Left forelimb (tissue), 1 donor: ENCODE measurements at places on chromosomes 6 and 20.

DNA sequence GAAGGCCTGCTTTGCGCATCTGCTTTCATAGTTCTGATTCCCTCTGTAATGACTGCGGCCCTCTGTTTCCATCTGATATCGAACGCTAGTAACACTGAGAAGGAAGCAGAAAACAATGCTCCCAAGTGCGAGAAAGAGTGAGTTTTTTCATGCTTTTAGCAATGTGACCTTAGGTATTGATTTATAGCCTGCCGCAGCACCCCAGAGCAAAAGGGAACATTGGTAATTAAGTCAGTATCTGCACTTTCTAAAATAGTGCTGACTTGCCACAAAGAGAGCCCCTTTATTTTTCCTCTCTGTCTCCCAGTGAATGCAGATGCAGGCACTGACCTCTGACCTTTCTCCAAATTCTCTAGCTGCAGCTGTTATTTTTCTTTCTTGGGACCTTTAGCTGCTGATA is 129.8 kb downstream of the HDGFL1 start:
- DNase-seq, result no peak

DNA sequence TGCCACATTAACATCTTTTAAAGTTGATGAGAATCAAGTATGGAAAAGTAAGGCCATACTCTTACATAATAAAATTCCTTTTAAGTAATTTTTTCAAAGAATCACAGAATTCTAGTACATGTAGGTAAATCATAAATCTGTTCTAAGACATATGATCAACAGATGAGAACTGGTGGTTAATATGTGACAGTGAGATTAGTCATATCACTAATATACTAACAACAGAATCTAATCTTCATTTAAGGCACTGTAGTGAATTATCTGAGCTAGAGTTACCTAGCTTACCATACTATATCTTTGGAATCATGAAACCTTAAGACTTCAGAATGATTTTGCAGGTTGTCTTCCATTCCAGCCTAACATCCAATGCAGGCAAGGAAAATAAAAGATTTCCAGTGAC is 11.6 kb downstream of the PLN start:
- DNase-seq, result no peak

DNA sequence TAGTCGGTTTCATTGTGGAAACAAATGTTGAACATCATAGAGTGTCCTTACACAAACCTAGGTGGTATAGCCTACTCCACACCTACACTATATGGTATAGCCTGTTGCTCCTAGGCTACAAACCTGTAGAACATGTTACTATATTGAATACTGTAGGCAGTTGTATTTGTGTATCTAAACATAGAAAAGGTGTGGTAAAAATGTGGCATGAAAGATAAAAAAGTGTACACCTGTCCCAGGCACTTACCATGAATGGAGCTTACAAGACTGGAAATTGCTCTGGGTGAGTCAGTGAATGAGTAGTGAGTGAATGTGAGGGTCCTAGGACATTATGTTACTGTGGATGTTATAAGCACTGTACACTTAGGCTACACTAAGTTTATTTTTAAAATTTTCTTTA is 103.0 kb downstream of the ZFAND3 start:
- no peak for DNase-seq

DNA sequence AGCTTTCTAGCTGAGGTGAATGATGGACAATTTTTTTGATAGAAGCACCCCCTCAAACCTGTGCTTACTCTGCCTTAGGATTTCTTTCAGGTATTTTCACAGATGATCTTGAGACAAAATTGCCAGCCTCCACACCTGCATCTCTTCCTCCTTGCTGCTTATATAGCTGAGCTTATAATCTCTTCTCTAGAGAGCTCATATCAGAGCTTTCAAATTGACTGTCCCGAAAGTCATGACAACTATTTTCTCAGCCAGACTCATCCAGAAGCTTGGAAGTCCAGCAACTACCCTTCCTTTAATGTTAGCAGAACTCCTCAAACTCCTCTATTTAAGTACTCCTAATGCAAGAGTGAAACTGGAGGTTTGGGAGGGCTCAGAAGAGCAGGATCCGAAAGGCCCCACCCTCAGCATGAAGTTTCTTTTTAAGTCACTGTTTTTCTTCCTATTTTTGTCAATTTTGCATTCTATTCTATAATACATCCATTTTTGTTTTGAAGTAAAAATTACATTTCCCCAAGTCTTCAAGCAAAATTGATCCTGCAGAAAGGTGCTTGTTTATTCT is 12.7 kb downstream of the CGA start:
- DNase-seq, result no peak

GRCh38 chr6:126716032-126716431 is 376.1 kb downstream of the CENPW start:
- DNase-seq, result no peak

GRCh38 chr6:163054641-163055040 is 326.9 kb downstream of the PACRG start:
- DNase-seq, result no peak

- no peak for DNase-seq
These were observed 943 bp downstream of the ZUP1 start for GRCh38 chr6:116667623-116668022.

GRCh38 chr20:51318058-51318949 is 224.2 kb downstream of the NFATC2 start:
- DNase-seq, result no peak

DNA sequence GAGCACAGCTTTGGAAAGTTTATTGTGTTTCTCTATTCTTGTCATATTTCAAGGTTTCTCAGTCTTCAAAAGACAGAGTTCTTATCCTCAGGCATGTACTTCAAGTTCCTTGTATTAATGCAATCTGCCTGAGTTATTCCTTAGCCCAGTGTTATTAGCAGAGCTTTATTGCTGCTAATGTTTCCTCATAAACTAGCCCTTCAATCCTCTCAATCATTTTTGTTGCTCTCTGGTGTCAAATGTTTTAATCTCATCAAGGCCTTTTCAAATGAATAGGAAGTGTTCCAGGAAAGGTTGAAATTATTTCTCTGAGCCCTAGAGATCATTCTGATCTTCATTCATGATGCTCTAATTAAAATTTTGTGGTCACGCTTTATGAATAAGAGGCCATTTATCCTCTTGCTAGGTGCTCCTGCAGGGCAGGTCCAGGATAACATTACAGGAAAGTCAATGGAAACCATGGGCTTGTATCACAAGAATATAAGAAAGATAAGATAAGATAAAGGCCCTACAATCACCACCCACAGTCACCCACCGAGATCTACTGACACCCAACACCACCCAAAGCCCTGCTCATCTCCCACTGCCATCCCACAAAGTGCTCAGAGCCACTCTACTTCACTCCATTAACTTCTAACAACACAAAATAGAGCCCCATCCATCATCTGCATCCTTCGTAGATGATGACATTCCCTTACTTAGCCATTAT is 125.9 kb downstream of the COL9A1 start:
- DNase-seq, result no peak

- no peak for DNase-seq
These were observed 13.3 kb downstream of the MAFB start for GRCh38 chr20:40675599-40676221.

DNA sequence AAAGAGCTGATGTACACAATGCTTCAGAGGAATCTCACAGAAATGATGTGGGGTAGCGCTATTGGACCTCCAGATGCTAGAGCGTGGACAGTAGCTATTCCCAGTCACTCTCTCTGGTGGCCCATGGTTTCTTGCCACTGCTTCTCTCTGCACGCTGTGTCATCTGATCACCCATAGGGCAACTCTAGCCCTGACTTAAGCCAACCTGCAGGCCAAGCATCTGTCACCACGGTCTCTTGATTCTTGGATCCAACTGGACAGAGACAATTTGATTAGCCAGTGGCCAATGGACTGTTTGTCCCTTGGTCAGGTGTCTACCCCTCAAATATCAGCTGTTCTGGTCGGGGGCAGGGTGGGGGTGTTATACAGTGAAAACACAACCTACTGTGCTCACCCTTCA is 42.4 kb upstream of the TRAF3IP2 start:
- DNase-seq, result no peak

DNA sequence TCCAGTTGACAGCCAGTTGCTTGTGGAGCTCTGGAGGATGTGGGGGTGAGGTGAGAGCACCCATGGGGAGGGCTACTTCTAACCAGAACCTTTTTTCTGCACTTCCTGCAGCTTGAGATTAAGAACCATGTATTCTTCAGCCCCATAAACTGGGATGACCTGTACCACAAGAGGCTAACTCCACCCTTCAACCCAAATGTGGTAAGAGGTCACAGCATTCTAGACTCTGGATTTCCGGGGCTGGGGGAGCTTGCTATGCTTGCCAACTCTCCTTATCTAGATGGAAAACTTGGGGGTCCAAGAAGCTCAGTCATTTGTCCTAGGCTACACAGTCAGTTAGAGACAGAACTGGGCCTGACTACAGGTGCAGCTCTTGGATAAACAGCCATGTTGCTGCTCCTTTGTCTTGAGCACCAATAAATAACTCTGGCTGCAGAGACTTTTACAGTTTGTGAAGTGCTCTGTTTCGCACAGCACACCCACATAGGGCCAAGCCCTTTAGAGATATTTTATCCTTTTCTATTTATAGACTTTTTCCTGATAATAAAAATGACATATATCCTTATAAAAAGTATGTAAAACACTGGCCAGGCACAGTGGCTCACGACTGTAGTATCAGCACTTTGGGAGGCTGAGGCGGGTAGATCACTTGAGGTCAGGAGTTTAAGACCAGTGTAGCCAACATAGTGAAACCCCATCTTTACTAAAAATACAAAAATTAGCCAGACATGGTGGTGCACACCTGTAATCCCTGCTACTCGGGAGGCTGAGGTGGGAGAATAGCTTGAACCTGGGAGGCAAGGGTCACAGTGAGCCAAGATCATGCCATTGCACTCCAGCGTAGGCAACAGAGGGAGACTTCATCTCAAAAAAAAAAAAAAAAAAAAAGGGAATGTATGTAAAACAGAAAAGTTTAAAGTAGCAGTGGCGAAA is 10.6 kb upstream of the IFT52 start:
- no peak for DNase-seq

DNA sequence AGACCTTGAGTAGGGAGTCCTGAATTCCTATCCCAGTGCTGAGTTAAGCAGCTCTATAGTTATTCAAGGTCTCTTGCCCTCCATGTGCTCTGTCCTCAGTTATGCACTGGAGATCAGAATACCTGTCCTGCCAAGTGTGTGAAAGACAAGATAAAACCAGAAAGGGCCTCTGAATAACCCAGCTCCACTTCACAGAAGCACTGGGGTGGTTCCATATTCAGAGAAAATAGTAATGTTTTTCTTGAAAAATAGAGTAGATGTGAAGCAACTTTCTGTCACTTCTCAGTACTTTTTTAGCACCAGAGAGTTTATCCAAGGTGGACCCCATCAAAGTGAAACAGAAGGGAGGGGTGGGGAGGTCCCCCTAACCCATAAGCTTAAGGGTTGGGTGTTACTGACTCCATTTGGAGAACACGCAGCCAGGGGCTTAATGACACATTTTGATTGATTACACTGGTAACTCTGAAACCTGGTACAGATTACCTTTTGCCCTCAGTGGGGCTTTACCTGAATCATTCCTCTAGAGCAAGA is 509.8 kb upstream of the JARID2 start:
- no peak for DNase-seq

DNA sequence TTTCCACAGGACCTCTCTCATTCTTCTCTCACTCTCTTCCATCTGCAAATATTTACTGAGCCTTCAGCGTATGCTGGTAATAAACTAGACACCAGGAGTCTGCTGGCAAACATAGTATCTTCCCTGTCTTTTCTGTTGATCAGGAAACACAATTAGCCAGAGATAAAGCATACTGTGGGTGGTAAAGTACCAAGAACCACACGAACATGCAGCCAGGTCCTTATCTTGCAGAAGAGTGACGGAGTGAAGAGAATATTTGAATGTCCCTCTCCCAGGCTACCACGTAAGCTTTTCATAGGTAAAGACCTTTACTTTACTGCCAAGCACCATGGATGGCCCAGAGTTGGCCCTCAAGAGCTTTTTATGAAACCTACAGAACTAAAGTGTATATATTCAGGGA is 13.3 kb downstream of the FHL5 start:
- DNase-seq, result no peak

DNA sequence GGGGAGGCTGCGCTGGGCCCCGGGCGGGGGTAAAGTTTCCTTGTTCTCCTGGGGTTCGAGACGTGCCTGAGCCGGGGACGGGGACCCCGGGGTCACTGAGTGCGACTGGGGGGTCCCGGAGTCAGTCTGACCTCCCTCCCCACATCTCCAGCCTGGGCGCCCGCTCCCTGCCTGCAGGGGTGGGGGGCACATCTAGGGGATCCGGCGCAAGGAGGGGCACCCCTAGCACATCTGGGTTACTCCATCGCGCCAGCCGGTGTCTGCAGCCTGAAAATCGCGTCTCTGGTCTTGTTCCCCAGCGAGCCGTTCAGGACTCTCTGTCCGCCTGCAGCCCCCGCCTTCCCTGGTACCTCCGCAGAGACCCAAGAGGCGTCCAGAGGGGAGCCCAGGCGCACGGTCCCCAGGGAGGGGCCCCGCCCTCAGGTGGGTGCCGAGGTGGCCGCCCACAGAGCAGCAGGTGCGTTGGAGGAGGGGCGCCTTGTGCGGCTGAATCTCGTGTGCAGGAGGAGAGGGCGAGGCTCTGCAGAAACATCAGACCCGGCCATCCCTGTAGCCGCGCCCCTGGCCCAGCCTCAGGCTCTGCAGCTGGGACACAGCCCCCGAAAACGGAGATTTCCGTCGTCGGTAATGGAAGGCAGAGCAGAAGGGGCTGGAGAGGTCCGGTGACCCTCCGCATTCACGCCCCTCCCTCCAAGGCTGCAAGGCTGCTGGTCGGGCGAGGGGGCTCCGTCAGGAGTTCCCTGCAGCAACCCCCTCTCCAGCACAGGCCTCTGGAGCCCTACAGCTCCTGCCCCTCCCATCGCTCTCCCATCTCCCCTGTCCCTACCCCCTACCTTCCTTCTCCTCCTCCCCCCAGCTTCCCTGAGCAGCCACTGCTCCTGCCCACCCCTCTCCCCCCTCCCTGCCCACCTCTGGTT is 628 bp upstream of the CHRNA4 start:
- DNase-seq, result no peak

- DNase-seq, result peak; percentile 65
These were observed 4.4 kb downstream of the TFAP2A start for GRCh38 chr6:10410207-10411050.

DNA sequence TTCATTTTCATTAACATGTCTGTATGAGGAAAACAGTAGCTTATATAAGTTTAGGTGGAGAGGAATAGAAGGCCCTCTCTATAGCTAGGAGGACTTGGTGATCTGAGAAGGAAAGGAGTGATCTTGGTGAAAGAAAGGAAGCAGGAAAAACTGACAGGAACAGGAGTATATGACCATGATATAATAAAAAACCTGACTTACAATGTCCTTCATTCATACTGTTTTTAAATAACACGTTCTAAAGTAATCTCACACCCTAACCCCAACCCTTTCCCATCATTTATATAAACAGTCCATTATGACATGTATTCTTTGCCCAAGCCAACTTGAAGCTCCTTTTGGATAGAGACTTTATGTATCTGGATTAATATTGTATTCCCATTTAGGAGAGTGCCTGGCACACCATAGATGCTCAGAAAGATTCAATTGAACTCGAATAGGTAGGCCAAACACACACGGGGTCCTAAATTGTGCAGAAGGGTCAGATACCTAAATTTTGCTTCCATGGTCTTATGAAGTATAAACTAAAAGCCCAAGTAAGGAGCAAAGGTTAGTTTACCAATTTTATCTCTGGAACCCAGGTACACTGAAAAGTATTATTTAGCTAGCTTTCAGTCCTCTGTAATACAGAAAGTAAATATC is 75.9 kb downstream of the OR2B2 start:
- no peak for DNase-seq

GRCh38 chr20:46928580-46929132 is 34.0 kb downstream of the EYA2 start:
- no peak for DNase-seq

- no peak for DNase-seq
These were observed 51.6 kb downstream of the ZFP64 start for GRCh38 chr20:52139986-52140385.
